LNCaP clone FGC (cell line): ENCODE measurements at places on chromosomes 6 and 20.

GRCh38 chr6:82971877-82972460 is 93.7 kb downstream of the UBE3D start:
- no peak for DNase-seq

DNA sequence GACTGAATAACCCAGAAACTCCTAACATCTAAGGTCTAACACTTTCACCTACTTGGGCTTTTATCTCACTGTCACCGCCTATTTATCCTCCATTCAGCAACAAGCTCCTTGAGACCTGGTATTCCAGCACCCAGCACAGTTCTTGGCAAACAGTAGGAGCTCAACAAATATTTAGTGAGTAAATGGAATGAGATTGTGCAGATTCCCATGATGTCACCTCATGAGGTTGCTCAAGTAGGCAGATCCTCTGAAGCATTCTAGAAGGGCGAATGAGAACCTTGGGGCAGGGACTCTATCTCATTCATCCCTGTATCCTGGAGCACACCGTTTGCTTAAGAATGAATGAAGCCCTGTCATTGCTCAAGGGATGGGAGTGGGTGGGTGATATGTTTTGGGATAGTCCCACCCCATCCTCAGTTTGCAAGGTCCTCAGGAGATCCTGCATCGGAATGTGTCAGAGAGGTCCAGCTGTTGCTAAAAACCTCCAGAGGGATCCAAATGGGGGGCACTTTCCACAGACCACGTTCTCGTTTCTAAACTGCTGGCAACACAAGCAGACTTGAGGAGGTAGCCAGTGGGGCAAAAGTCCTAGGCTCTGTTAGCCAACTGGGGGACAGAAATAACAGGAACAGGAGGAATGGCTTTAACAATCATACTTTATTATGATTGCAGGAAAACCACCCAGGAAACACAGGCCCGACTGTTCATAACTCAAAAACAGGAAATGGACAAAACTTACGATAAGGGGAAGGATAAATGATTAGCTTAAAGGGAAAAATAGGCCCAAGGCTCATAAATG is 42.0 kb downstream of the EDN1 start:
- DNase-seq = peak; percentile 100

DNA sequence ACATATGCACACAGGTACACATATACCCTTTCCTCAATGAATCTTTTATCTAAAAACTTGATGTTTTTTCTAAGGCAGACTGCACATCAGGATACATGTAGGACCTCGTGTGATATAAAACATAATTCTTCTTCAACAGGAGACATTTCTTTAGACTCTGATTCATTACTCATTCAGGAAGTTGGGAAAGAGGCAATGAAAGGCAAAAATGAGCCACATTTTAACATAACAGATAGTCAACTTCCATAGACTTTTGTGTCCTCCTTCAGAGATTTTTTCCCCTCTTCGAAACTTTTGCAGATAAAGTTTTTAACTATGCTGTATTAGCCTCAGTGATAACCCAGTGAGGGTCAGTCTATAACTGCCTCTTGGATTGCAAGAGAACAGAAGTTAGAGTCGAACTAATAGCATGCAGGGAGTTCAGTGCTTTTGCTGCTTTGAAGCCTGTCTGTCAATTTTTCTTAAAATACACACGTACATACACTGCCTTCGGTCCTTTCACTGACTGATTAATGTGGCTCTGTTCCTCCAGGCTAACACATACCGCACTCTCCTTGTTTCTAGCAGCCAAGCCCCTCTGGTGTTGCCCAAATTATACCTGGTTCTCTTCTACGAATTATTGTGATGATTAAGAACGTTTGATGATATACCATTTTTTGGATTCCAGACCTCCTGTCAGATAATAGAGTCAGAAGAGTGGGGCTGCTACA is 562.5 kb upstream of the MAP3K7 start:
- no peak for DNase-seq

- DNase-seq = peak; percentile 19
Observed at GRCh38 chr6:6556738-6557503, 31.6 kb upstream of the LY86 start.

DNA sequence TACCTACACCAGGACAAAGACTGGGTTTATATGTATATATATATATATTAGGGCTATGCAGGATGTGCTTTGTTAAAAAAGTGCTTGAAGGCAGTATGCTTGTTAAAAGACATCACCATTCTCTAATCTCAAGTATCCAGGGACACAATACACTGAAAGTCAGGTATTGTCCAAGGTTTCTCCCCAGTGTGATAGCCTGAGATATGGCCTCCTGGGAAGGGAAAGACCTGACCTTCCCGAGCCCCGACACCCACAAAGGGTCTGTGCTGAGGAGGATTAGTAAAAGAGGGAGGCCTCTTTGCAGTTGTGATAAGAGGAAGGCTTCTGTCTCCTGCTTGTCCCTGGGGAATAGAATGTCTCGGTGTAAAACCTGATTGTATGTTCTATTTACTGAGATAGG is 156.9 kb downstream of the GPX5 start:
- DNase-seq = no peak

GRCh38 chr6:139135578-139136545 is 982 bp downstream of the HECA start:
- no peak for DNase-seq

GRCh38 chr6:2877057-2877882 is 25.8 kb downstream of the SERPINB9 start:
- DNase-seq = no peak

GRCh38 chr6:117919275-117919674 is 12.2 kb downstream of the SLC35F1 start:
- DNase-seq = no peak

DNA sequence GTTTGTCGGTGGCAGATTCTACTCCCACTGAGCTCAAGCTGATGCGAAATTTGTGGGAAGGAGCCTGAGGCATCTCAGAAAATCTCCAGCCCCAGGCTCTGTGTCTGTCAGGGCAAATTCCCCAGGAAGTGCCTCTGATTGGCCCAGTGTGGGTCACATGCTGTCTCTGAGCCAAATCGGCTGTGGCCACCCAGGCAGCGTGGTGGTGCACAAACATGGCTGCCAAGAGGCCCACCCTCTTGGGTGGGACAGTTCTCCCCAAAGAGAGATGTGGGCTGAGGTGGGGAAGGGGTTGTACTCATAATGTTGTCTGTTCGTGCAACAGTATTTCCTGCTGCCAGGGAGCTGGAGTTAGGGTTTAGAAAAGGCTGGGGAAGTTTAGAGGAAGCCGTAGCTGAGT is 130.6 kb downstream of the BMP7 start:
- no peak for DNase-seq

GRCh38 chr6:40346246-40346645 is 240.9 kb downstream of the LRFN2 start:
- DNase-seq = no peak
